Memory B cell (primary cell): ENCODE measurements at places on chromosomes 7 and 10.

DNA sequence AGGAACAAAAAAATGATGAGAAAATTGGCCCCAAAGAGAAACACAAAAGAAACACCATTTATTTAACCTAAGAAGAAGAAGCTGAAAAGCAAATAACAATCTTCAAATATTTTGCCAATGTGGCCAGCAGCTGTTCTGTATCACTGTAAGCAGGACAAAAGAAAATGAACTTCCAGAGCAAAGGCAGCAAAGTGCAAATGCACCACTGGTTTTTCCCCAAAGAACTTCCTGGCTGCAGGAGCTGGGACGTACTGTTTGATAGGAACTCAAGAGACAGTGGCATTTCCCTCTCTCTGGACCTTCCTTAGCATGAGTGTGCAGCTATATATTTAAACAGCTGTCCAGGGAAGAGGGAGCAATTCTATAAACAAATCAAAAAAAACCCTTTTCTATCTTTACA lies 60.4 kb downstream of the RNLS start:
- no peak overlapping the region for H3K27ac ChIP-seq
- H3K27me3 ChIP-seq: no peaks in the 10 kb centered on the region
- H3K4me1 ChIP-seq: no peaks in the 10 kb centered on the region
- H3K4me3 ChIP-seq: no peak overlapping the region
- DNase-seq: no peak

DNA sequence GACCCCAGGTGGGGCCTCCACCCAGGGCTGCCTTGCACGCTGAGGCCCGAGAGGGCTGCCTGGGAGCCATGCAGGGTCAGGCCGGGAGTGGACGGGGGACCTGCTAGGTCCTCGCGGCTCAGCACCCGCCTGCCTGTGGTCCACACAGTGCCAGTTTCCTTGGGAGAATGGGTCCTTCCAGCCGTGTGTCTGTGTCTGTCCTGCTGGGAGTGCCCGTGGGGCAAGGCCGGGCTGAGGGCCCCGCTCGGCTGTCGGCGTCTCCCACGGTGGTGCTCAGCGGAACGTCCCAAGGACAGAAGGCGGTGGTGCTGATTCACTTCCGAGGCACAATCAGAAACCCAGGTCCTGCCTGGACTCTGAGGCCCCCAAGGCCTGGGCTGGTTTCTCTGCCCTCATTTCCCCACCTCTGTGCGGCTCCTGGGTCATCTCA lies 23.2 kb upstream of the GTPBP4 start:
- DNase-seq: no peak
- H3K4me3 ChIP-seq: no peak overlapping the region
- no peaks in the 10 kb centered on the region for H3K4me1 ChIP-seq
- H3K36me3 ChIP-seq: no peaks in the 10 kb centered on the region

DNA sequence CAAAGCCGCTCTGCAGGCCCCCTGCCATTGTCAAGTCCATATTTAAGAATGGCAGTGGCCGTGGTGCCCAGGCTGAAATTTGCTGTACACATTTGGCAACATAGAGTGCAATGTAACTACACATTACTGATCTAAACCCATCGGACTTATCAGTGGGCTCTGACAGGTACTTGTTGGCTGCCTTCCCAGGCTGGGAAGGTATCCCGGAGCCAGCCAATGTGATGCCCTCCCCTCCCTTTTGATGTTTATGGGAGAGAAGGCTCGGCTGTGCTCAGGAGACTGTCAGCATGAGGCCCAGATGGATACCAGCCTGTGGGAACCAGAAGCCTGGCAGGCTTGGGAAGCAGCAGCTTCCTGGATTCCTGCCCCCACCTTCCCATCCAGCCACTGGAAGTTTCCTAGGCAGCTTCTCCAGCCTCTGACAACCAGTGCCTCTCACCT lies 146.1 kb upstream of the TCF7L2 start:
- H3K4me1 ChIP-seq: no peaks in the 10 kb centered on the region
- H3K27me3 ChIP-seq: no peaks in the 10 kb centered on the region
- no peak overlapping the region for H3K27ac ChIP-seq
- H3K36me3 ChIP-seq: peaks cover 15% of the 10 kb centered on the region
- no peak overlapping the region for H3K4me3 ChIP-seq
- DNase-seq: no peak

- DNase-seq: no peak
- H3K36me3 ChIP-seq: no peaks in the 10 kb centered on the region
- H3K4me3 ChIP-seq: no peak overlapping the region
- no peak overlapping the region for H3K27ac ChIP-seq
Observed at GRCh38 chr7:47080816-47081215, 501.1 kb downstream of the TNS3 start.

- no peak overlapping the region for H3K27ac ChIP-seq
- H3K4me3 ChIP-seq: no peak overlapping the region
- H3K4me1 ChIP-seq: peaks cover under 1% of the 10 kb centered on the region
- H3K27me3 ChIP-seq: peaks cover under 1% of the 10 kb centered on the region
Observed at GRCh38 chr7:155913291-155913690, 101.0 kb upstream of the SHH start.

DNA sequence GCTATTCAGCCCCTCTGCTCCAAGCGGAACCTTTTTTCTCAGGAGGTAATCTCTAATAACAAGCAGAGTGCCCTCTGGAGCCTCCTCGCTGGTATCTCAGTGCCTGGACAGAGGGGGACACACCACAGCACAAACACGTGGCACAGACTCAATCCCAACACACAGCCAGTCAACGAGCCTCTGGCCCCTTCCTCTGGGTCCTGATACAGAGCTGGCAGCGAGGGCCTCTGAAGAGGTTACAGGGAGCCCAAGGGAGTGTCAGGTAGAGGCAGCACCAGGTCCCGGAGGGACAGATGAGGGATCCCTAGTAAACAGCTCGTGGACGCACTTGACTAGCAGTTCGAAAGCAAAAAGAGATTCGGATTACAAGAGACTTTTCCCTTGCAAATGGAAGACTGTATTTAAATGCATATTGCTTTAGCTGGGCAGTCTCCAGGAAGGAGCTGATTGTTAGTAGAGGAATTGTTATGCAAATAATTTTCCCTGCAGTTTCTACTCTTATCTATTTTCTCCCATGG lies 14.1 kb downstream of the CXCL12 start:
- H3K27me3 ChIP-seq: no peaks in the 10 kb centered on the region
- H3K27ac ChIP-seq: no peak overlapping the region
- no peak for DNase-seq
- H3K4me3 ChIP-seq: no peak overlapping the region
- H3K36me3 ChIP-seq: no peaks in the 10 kb centered on the region

- peaks cover 9% of the 10 kb centered on the region for H3K4me1 ChIP-seq
- no peak for DNase-seq
- H3K4me3 ChIP-seq: no peak overlapping the region
- no peaks in the 10 kb centered on the region for H3K27me3 ChIP-seq
Observed at GRCh38 chr10:88136712-88137111, 273.3 kb downstream of the PTEN start.

GRCh38 chr10:86965986-86966654 lies 2.2 kb upstream of the ADIRF start:
- peaks cover 4% of the 10 kb centered on the region for H3K27me3 ChIP-seq
- no peaks in the 10 kb centered on the region for H3K36me3 ChIP-seq
- peak overlapping the region; percentile 79 for H3K4me3 ChIP-seq
- H3K27ac ChIP-seq: no peak overlapping the region
- H3K4me1 ChIP-seq: peaks cover 14% of the 10 kb centered on the region

DNA sequence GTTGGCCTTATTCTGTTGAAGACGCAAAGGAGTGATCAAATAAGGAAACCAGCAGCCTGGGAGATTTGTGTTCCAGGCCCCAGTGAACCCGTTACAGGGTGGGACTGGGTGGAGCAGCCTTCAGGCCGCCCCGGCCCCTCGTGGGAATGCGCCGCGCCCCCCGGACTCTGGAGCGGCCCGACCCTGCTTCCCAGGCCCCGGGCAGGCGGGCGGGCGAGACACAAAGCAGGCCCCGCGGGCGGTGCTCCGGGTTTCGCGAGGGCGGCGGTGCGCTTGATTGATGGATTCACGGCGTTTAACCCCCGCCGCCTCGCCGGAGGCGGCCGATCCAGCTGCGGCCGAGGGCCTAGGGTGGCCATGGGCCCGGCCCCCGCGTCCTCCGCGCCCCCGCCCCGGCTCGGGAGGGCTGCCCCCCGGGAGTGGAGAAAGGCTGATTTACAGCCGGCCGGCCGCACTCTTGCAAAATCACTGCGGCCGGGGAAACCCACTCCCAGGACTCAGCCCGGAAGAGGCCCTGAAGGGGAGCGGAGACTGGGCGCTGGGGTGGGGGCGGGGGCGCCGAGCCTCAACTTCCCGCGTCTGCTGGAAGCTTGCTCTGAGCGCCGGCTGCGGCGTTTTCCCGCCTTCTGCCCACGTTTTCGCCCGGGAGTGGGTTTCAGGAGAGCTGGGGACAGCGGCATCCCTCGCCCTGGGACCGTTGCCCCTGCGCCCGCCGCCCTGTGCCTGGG lies 299.6 kb upstream of the NFE2L3 start:
- peaks cover 14% of the 10 kb centered on the region for H3K27me3 ChIP-seq
- peak overlapping the region; percentile 58 for H3K4me3 ChIP-seq
- H3K36me3 ChIP-seq: no peaks in the 10 kb centered on the region
- no peak for DNase-seq

DNA sequence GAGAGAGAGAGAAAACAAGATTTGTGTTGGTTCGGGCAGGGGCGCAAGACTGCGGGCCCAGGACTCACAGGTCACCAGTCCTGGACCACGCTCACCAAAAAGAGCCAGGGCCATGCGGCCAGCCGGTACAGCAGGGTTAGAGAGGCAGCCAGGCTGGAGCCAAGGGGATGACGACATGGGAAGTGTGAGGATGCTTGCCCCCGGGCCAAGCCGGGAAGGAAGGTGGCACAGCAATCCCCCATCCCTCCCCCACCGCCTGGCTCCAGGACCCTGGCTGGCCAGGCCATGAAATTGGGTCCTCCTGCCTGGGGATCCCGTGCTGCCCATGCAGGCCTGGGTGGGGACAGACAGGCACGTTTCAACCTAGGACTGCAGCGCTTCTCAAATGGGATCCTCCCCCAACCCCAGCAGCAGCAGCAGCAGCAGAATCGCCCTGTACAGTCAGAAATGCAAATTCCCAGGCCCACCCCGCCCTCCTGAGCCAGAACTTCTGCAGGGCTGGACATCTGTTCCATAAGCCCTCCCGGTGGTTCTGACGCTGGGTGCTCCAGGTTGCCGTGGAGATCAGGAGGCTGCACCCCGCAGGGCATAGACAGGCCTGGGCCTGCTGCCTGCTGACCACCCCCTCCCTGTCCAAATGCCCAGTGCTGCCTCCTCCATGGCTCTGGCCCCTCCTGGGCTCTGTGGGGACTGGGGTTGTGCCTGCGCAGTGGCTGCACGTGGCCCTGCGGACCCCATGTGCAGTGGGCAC lies 35.0 kb downstream of the YKT6 start:
- peaks cover 8% of the 10 kb centered on the region for H3K27me3 ChIP-seq
- H3K4me3 ChIP-seq: no peak overlapping the region
- no peaks in the 10 kb centered on the region for H3K36me3 ChIP-seq
- no peak for DNase-seq

GRCh38 chr7:77863860-77864259 lies 65.3 kb downstream of the PHTF2 start:
- DNase-seq: no peak
- no peaks in the 10 kb centered on the region for H3K27me3 ChIP-seq
- peaks cover 2% of the 10 kb centered on the region for H3K36me3 ChIP-seq
- H3K4me1 ChIP-seq: peaks cover 28% of the 10 kb centered on the region

DNA sequence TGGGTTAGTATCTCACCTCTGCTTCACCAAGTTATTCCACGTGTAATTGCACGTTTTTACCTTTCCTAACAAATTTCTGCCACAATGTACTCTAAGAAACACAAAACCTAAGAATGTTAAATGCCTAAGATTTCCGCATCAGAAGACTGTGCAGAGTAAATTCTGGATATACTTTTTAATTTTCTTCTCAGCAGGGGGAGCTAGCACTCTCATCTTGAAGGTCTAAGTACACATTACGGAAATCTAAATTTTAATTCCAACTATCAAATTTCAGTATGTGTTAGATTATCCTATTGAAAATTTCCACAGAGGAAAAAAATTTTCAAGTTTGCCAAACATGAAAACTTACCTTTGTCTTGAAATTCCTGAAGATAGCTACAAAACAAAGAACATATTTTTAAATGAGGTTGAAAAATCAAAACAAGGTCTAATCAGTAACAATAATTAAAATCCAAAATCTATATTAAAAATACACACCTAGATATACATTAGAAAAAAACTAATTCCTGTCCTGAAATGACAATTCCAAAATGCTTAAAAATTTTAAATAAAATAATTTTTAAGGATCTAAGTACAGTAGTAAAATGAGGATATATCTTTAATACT lies 10.5 kb downstream of the SKAP2 start:
- no peak for DNase-seq
- H3K36me3 ChIP-seq: peaks cover 9% of the 10 kb centered on the region
- no peaks in the 10 kb centered on the region for H3K27me3 ChIP-seq
- H3K27ac ChIP-seq: no peak overlapping the region

DNA sequence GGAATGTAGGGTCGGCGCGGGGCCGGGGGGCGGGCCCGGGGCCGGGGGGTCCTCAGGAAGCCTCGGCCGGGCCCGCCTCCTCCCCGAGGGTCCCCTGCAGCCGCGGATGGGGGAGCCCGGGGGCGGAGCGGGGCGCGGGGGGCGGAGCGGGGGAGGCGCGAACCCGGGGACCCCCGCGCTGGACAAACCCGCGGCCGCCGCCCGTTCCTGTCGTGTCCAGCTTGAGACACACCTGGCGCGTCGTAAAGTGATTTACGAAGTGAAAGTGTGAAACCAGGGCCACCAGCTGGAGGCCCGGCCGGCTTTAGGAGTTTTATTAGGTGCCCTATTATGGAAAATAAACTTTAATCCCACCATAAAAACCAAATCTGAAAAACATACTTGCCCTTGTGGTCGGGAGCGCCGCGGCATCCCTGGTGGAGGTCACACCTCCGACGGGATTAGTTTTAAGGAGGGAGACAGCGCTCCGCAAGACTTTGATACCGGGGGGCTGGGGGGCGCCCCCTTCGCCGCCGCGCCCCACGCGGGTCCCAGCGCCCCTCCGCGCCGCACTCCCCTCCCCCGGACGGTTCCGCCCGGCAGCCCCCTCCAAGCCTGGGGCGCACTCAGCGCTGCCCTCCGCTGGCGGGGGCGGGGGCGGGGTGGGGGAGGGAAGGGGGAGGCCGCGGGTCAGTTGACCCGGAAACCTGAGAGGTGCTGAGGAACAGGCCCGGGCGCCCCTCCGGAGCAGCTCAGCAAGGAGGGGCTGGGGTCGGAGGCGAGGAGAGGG lies 10.3 kb downstream of the MNX1 start:
- H3K4me3 ChIP-seq: peak overlapping the region; percentile 80
- DNase-seq: no peak
- peaks cover 10% of the 10 kb centered on the region for H3K4me1 ChIP-seq
- H3K27ac ChIP-seq: no peak overlapping the region
- H3K27me3 ChIP-seq: peaks cover 41% of the 10 kb centered on the region
- H3K36me3 ChIP-seq: no peaks in the 10 kb centered on the region

DNA sequence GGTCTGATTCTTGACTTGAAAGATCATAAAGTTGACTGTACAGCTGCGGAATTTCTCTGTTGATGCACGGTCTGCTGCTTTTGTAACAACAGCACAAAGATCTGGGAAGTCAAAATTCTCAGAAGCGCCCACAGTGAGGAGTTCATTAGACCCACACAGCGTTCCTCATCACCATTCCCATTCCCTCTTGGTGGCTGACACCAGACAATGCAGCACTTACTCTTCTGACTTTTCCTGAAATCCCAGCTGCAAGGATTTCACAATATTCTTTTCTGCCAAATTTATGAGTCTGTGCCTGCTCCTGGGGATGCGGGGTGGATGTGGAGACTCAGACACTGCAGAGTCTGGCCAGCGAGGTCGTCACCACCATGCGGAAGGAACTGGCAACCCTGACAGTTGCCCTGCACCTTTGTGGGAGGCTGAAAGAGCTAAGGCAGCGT lies 233.9 kb downstream of the FANK1 start:
- no peak overlapping the region for H3K27ac ChIP-seq
- no peak overlapping the region for H3K4me3 ChIP-seq
- no peak for DNase-seq
- H3K27me3 ChIP-seq: peaks cover 3% of the 10 kb centered on the region
- no peaks in the 10 kb centered on the region for H3K36me3 ChIP-seq
